MV-4-11 (cell line): ENCODE measurements at places on chromosomes 1 and 21.

- no peak for DNase-seq
Measured at GRCh38 chr1:82565146-82565545, 764.4 kb downstream of the ADGRL2 start.

DNA sequence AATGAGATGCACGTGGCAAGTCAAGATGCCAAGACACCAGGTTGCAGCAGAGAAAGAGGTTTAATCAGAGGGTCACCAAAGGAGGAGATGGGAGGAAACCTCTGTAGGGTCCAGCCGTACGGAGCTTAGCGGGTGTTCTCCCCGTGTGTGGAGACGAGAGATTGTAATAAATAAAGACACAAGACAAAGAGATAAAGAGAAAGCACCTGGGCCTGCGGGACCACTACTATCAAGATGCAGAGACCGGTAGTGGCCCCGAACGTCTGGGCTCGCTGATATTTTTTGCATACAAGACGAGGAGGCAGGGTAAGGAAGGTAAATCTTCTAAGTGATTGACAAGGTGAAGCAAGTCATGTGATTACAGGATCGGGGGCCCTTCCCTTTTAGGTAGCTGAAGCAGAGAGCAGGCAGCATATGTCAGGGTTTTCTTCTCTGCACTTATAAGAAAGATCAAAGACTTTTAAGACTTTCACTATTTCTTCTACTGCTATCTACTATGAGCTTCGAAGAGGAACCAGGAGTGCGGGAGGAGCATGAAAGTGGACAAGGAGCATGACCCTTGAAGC lies 41.2 kb upstream of the TDRD10 start:
- no peak for DNase-seq

GRCh38 chr1:36154765-36155407 lies 1.1 kb upstream of the MAP7D1 start:
- DNase-seq, result no peak

- peak; percentile 47 for DNase-seq
Measured at GRCh38 chr1:117826540-117827078, 102.8 kb downstream of the GDAP2 start.

GRCh38 chr1:200041337-200042118 lies 14.0 kb downstream of the NR5A2 start:
- DNase-seq, result no peak

- DNase-seq, result no peak
Measured at GRCh38 chr1:53895421-53895820, 1.4 kb downstream of the DIO1 start.

- DNase-seq, result no peak
Measured at GRCh38 chr1:99969260-99969728, 502 bp upstream of the SLC35A3 start.

DNA sequence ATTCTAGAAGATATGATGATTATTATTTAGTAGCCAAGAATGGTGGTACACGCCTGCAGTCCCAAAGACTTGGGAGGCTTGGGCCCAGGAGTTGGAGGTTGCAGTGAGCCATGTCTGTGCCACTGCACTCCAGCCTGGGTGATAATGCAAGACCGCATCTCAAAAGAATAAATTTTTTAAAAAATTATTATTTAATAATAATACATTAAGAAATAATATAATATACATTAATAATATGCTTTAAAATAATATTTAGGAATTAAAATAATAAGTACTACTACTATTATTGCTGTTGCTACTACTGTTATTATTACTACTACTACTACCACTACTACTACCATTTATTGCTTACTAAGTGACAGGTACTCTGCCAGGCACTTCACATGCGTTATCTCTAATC lies 27.2 kb downstream of the CCDC30 start:
- DNase-seq, result no peak

- peak; percentile 11 for DNase-seq
Measured at GRCh38 chr1:198680174-198680875, 41.5 kb downstream of the PTPRC start.

DNA sequence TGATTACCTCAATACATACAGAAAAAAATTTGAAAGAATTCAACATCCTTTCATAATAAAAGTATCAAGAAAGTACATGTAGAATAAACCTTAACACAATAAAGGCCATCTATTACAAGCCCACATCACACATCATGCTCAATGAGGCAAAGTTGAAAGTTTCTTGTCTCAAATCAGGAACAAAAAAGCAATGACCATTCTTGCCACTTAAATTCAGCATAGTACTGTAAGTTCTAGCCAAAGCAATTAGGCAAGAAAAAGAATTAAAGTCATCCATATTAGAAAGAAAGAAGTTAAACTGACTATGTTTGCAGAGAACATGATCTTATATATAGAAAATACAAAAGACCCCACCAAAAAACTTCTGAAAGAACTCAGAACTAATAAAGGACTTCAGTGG lies 44.5 kb downstream of the KCNT2 start:
- no peak for DNase-seq

- no peak for DNase-seq
Measured at GRCh38 chr1:218664385-218665170, 319.4 kb downstream of the TGFB2 start.

- DNase-seq, result peak; percentile 1
Measured at GRCh38 chr1:38208716-38209632, 162.4 kb upstream of the POU3F1 start.

DNA sequence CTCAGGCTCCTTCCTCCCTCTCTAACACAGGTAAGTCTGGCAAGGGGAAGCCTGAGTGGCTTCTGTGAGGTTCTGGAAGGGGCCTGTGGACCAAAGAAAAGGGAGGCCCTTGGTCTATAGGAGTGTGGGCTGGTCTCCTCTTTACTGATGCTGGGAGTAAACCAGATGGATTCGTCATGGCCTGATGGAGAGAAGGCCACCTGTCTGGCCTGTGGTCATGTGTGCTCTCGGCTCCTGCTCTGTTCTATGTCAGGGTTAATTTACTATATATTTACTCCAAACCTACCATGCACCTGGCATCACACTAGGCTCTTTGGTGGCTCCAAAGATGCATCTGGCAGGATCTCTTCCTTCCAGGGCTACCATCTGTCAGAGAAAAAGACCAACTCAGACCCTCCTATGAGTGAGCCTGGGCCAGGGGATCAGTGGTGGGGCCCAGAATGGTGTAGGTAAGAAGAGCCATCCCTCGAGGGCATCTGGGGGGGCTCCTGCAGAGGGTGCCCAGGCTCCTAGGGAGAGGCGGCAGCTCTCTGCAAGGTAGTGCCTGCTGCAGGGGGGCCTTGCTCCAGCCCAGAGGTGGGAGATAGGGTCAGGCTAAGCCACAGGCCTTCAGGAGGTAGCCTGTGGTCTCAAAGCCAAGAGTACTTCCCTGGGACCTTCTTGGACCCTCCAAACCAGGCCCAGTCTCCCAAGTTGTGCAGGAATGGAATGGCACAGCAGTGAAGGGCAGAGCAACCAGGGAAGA lies 68.2 kb upstream of the SELENON start:
- no peak for DNase-seq

DNA sequence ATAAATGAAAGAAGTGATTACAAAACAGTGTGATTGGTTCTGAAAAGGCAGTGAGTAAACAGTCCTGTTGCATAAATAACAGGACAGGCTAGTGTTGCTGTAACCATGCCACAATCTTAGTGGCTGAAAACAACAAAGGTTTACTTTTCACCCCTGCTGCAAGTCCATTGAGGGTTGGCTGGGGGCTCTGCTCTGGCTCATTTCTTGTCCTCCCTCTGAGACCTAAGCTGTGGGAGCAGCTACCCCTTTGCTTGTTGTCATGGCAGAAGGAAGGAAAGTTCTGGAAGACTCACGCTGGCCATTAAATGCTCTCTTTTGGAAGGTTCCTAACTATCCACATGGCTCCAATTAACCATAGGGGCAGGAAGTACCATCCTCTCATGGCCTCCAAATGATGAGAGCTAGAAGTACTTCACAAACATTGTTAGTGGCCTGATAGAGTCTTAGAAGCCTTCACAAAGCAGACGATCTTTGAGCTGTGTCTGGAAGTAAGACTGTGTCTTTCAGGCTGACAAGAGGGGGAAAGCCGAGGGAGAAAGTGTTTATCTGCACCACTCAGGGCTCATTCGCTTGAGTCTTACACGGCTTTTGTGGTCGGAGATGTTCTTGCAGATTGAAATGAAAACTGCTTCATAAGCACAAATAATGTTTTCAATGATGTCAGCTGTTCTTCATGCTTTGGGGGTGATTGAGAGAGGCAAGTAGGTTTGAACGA lies 11.9 kb downstream of the RCSD1 start:
- DNase-seq, result no peak

GRCh38 chr1:8871539-8871935 lies 6.9 kb downstream of the ENO1 start:
- no peak for DNase-seq

DNA sequence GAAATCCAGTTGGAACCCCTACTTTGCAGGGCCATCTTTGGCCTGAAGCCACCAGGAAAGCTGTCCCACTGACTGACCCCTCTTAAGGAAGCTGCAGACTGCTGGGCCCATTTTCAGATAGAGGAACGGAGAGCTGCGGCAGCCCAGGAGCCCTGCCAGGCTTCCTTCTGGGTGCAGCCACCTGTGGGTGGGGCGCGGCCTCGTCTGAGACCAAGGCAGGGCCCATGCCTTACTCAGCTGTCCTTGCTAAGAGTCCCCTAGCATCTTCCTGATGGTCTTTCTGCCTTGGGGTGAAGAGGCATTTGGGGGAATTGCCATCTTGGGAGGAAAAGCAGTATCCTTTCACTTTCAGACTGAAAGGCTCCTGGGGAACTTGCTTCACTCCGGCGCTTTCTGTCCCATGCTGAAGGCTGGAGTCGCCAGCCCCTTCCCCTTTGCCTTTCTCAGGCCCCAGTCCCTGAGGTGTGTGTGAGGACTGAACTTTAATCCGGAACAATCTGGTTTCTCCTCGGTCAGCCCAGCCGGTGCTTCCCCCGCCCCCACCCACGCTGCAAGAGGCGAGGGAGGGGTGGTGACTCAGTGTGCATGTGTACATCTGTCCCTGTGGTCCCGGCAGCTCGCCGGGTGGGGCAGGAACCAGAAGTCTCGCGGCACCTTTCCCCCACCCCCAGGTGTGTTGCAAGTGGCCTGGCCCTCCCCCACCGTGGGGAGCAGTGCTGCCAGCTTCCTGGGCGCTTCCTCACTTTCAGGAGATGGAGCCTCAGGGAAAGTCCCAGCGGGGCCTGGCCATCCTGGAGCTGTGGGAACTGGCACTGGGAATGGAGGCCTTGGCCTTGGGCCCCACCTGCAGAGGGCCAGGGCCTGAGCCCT lies 5.1 kb downstream of the ZC3H12A start:
- peak; percentile 87 for DNase-seq

GRCh38 chr1:234989479-234990327 lies 138.9 kb downstream of the TOMM20 start:
- DNase-seq, result no peak

- DNase-seq, result no peak
Measured at GRCh38 chr21:34080710-34081109, 7.3 kb downstream of the MRPS6 start.

DNA sequence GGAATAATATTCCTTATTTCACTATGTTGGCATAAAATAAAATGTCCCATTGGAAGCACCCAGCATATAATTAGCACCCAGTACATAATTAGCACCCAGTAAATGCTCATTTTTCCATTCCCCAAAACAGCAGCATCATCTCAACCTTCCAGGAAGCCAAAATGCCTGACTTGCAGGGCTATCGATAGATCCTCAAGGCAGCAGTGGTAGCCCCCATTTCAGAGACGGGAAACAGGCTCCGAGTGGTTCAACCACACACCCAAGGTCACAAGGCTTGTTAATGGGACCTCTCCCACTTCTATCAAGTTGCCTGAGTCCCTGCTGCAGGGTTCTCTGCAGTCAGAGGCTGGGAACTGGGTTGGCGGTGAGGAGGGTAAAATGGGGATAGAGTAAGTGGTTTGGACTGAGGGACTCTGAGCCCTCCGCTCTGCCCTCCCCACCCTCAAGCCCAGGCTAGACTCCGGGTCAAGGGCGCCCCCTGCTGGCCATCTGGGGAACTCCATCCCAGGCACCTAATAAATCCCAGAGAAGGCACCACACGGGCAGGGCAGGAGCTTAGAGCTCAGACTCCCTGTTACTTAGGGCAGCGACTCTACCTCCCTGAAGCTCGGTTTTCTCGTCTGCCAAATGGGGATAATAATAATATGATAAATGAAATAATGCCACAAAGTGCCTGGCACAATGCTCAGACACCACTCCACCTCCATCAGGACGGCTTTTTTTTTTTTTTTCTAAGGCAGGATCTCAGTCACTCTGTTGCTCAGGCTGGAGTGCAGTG lies 21.9 kb upstream of the LAPTM5 start:
- DNase-seq, result peak; percentile 67

GRCh38 chr1:18936814-18937481 lies 19.5 kb downstream of the IFFO2 start:
- no peak for DNase-seq

DNA sequence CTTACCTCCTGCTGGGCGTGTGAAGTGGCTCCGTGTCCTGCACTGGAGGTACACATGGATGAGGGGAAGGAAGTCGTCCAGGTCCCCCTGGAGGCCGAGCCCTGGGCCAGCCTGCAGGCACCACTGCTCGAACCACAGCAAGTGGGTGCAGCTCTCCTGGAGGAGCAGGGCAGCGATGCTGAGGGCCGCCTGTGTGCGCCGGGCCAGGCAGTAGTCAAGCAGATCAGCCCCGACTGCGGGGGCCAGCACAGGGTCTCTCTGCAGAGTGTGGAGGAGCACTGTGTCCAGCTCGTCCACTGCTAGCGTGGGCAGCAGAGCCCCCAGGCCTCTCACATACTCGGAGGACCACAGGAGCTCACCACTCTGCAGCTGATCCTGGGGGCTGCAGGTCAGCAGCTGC lies 45.9 kb downstream of the URB1 start:
- DNase-seq, result no peak

DNA sequence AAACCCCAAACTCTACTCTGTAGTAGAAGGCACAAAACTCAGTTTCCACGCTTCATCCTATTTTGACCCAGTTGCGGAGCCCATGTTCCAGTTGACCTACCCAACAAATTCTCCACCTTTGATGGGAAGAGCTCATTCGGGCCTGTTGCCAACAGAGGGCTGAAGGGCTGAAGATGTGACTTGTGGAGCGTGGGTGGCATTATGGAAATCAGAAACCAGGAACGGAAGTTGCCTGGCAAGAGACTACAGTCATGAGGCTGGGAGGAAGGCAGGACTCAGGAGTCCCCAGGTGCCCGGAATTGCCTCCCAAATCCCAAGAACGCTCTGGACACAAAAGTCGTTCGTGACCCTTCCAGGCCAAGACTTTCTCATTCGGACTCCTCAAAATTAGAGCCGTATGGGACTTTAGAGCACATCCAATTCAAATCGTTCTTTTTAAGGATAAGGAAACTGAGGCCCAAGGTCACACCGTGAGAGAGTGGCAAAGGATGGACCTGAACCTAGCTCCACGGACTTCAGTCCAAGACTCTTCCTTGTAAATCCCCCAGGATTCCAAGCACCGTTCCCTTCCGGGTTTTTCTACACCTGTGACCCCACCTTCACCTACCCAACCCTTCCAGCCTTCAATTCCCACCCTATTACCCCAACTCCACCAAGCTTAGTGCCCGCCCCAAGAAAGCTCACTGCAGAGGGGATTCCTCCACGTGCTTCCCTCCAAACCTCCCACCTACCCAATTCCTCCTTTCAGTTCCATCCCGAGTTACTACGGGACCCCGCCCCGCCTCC lies 739 bp downstream of the SMG5 start:
- DNase-seq, result peak; percentile 53
